CD14-positive monocyte (primary cell): ENCODE measurements at places on chromosomes 1 and 21.
A peak's percentile ranks its signal among the peaks of the same experiment; 100 is the strongest.

- no peak overlapping the region for H3K4me3 ChIP-seq
- no peaks in the 10 kb centered on the region for H3K4me1 ChIP-seq
- no peaks in the 10 kb centered on the region for H3K36me3 ChIP-seq
- H3K27me3 ChIP-seq = no peaks in the 10 kb centered on the region
- H3K27ac ChIP-seq = no peak overlapping the region
These were observed 250.3 kb downstream of the ATG4C start for GRCh38 chr1:63034256-63034655.

DNA sequence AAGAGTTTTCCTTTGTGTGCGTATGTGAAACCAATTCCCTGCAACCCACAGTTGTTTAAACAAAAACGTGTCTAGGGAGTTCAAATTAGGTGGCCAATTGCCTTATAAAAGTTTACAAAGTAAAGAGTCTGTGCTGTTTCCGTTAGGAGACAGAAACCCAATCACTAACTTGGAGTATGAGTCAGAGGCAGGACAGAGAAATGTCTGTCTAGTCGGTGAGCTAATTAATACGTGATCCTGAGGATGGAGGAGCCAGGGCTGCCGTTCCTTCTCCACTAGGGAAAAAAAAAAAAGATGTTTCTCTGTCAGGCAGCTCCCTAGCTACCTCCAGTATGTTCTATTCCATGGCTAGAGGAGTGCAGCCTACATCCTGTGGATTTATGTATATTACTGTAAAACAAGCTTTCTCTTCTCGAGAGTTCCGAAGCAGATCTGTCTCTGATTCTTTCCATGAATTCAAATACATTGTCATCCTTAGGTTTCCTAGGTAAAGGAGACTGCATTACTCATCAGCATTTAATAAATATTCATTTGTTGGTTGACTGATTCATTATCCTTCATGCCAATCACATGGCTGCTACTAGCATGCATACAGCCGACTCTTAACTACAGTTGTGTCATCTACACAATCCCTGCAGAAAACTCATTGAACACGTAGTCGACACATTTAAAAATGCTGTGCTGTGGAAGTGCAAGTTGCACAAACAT, 430.6 kb downstream of the KIF26B start:
- no peaks in the 10 kb centered on the region for H3K27me3 ChIP-seq
- no peak overlapping the region for H3K4me3 ChIP-seq
- H3K36me3 ChIP-seq = no peaks in the 10 kb centered on the region
- peaks cover 10% of the 10 kb centered on the region for H3K4me1 ChIP-seq
- no peak overlapping the region for H3K27ac ChIP-seq

DNA sequence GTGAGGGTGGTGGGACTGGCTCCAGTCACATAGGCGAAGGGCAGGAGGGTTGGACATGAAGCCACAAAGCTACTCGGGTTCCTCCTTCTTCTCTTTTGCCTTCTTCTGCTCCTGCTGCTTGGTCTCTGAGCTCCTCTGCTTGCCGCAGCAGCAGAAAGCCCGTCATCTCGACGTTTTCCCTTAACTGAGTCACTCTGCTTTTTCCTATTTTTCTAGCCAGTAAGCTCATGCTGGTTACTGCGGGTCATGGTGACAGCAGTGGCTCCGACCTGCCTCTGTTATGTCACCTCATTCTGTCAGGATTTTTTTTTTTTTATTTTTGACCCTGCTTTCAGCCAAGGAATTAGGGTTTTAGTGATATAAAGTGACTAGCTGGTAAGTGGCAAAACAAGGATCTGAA, 2.6 kb upstream of the FMOD start:
- peaks cover 3% of the 10 kb centered on the region for H3K27me3 ChIP-seq
- no peak overlapping the region for H3K4me3 ChIP-seq
- H3K27ac ChIP-seq = no peak overlapping the region
- no peaks in the 10 kb centered on the region for H3K36me3 ChIP-seq
- H3K4me1 ChIP-seq = peaks cover 9% of the 10 kb centered on the region

DNA sequence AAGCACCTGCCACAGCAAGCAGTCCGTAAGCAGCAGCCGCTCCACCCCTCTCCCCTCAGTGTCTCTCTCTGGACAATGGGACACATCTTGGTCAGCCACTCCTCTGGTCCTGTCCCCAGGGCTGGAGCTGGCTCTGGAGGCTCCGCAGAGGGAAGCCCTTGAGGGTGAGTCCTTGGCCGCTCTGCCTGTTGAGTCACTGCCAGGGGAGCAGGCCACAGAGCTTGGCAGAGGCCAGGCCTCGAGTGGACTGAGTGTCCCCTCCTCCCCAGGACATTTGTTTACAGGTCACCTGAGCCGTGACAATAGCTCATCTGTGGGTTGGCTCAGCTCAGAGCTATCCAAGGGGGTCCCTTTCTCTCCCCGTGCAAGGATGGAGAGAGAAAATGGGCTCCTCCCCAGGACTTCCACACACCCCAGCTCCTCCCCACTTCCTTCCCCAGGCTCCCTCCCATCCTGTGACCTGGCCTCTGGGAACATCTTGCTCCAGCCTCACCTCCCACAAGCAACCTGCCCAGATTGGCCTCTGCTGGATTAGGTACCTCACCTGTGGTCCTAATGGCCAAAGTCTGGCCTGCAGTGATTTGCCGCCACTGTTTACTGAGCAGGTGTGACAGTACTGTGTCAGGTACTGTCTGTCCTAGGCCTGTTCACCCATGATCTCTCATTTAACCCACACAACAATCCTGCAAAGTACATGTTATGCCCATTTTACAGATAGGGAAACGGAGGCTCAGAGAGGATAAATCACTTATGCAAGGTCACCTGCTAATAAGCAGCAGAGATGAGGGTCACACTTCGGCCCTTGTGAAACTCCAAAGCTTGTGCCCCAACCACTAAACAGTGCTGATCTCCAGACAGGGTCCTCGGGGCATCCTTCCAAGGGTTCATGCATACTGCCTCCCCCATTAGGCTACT, 4.8 kb downstream of the FAM131C start:
- DNase-seq = no peak
- no peak overlapping the region for H3K27ac ChIP-seq
- H3K4me3 ChIP-seq = no peak overlapping the region

- H3K27ac ChIP-seq = peak overlapping the region; percentile 86
- peak overlapping the region; percentile 42 for H3K4me3 ChIP-seq
- peaks cover 59% of the 10 kb centered on the region for H3K4me1 ChIP-seq
- DNase-seq = peak; percentile 94
These were observed 30.8 kb upstream of the ABCG1 start for GRCh38 chr21:42187976-42188653.

DNA sequence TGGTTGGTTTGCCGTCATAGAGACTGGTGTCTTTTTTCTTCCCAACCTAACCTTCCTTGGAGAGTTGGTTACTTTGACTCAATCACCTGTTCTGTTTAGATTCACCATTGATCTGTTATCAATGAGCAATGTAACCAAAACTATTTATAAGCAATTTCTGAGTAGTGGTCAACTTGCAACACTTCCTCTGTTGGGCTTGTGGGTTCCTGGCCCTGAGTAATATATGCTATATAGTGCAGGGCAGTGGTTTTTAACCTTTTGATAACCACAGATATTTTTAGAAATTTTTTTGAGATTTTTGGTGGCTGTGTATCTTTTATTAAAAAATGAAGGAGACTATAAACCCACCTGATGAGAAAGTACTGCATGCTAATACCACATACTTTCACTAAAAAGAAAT, 9.4 kb upstream of the XCL1 start:
- H3K4me1 ChIP-seq = peaks cover 15% of the 10 kb centered on the region
- DNase-seq = no peak
- no peak overlapping the region for H3K4me3 ChIP-seq
- no peaks in the 10 kb centered on the region for H3K27me3 ChIP-seq
- no peak overlapping the region for H3K27ac ChIP-seq
- no peaks in the 10 kb centered on the region for H3K36me3 ChIP-seq
